ENCODE measurements at places on chromosomes 5 and 9.
A peak's percentile ranks its signal among the peaks of the same experiment; 100 is the strongest.

DNA sequence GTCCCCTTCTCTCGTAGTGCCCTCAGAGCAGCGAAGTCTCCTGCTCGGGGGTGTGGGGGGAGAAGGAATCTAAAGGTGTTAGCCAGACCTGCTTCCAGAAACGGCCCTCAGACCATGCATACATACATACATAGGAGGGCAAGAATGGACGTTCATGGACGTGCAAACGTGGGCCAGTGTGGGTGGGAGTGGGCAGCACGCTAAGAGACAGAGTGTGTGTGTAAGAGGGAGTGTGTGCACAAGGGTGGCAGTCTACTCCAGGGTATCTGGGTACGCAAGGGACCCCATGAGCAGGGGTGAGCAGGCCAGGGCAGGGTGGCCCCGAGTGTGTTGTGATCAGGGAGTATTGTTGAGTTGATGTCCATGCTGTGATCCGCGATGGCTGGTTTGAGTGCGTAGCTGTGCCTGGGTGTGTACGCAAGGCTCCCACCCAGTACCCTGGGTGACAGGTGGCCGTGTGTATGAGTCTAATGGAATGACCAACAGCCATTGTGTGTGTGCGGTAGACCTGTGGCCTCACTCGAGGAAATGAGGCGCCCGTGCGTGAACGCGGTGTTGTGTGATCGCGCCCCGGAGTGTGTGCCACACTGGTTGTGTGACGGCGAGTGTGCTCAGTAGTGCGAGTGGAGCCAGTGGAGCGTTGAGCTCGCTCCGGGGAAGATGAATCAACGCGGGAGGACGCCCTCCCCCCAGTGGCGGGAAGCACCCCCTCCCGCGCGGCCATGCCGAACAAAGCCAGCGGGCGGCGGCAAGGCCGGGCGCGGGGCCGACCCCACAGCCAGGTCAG lies 826 bp downstream of the GPRIN1 start:
- no peak for DNase-seq

- no peak for DNase-seq
These were observed 2.9 kb downstream of the UIMC1 start for GRCh38 chr5:177003649-177004048.

DNA sequence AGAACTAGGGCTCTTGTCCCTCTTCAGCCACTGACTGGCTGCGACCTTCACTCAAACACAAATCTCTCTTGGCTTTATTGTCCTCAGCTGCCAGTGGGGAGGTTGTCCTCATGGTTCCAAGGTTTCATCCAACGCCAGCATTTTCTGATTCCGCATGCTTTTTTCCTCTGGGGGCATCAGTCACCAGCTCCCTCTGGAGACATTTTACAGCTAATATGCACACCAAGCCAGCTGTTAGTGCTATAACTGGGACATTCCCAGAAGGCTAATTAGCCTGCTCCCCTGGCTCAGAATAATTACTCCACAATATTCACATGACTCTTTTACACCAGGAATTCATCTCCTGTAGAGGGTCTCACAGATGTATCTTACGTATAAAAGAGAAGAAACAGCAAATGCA lies 193.6 kb upstream of the ANKRD55 start:
- no peak for DNase-seq

GRCh38 chr9:135039916-135040645 lies 47.4 kb upstream of the OLFM1 start:
- no peak for DNase-seq

- no peak for DNase-seq
These were observed 132.2 kb downstream of the RXRA start for GRCh38 chr9:134458207-134459108.

DNA sequence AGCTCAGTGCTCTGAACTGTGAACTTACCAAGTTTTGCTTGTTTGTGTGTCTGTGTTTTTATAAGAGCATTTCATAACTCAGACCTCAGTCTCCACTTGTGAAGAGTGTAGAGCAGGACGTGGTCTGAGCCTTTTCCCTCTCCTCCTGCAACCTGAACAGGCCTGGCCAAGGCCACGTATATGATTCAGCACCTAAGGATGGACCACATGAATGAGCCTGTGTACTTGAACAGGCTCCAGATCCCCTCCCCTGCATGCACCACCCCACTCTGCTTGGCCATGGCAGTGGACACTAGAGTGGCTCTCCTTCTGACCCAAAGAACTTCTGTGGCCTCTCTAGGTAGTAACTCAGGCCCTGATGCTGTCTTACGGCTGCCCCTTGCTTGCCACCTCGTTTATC lies 125.9 kb upstream of the FSTL4 start:
- DNase-seq = no peak

GRCh38 chr5:103590221-103590620 lies 27.6 kb upstream of the NUDT12 start:
- no peak for DNase-seq

DNA sequence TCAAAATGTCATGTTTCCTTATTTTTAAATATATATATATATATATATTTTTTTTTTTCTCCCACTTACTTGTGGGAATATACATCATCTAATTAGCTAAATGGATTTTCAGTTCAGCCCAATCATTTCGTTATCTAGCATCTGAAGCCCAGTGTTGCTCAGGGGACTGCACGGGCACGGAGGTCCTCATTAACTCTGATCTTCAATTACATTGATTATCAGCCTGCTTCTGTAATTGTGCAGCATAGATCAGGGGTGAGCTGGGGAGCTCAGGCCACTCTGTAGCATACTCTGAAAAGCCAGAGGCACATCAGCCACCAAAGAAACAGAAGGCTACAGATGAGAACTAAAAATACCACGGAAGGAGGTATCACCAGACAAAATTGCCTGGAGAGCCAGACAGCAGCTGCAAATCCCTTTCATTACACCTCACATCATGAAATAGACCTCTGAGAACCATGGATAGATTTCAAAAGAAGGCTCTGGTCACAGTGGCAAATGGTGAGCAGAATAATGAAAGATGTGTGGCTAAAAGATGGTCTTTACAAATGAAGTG lies 326.4 kb downstream of the TRIM32 start:
- no peak for DNase-seq

- DNase-seq = no peak
These were observed 33.5 kb upstream of the FST start for GRCh38 chr5:53446908-53447307.

- DNase-seq = peak; percentile 47
These were observed 99.6 kb upstream of the TAF11L2 start for GRCh38 chr5:17398431-17398830.

DNA sequence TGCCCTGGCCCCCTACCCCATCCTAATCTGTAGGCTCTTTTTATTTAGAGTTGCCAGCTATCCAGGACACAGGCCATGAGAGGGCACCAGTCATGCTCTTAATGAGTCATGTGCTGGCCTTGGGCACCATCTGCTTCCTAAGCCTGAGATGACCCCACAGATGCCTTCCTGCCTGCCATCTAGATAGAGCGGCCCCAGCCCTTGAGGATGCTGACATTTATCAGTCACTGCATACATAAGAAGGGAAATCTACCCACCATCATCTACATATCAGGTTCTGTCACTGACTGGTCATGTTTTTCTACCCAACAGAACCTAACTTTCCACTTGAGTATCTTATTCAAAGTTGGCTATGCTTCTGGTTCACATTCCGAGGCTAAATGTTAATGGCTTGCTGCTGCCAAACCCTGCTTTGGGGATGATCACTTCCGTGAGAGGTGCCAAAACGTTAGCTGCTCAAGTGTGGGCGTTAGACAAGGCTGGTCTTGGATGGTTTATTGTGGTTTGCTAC lies 49.9 kb upstream of the TTC23L start:
- DNase-seq = no peak

DNA sequence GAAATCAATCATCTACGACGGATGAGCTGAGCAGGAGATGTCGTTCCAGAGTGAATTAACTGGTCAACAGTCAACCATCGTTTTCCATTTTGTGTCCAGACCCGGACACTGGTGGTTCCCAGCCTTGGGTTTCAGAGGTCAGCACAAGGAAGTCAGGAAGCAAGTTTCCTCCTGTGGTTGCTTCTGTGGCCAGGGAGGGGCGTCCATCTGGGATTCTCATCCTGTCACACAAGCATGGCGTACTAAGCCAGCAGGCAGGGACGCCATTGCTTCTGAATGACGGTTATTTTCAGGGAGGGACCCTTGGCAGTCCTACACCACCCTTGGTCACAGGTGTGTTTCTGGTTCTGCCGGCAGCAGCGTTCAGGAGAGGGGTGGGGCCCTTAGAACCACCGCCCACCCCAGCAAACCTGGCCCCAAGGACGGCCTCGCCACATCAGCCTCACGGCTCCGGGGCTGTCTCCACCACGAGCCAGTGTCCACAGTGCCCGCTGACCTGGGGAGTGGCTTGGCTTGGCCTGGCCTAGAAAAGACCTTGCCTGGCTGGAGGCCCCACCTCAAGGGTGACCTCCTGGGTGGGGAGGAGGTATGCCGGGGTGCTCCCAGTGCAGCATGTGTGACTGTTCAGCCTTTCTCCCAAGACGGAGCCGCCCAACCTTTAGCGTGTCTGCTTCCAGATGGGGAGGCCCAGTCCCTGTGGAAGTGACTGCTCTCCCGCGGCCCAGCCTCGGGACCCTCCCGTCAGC lies 25.2 kb downstream of the NDUFS6 start:
- no peak for DNase-seq

- DNase-seq = no peak
These were observed 12.6 kb downstream of the AUH start for GRCh38 chr9:91349115-91349555.

- no peak for DNase-seq
These were observed 937 bp upstream of the MACROH2A1 start for GRCh38 chr5:135399794-135400542.

GRCh38 chr5:67082941-67083340 lies 113.7 kb downstream of the CD180 start:
- peak; percentile 34 for DNase-seq

GRCh38 chr5:120146787-120147186 lies 317.3 kb upstream of the PRR16 start:
- DNase-seq = no peak

- DNase-seq = no peak
These were observed 4.3 kb upstream of the IL13 start for GRCh38 chr5:132653716-132654115.

GRCh38 chr9:137878146-137878941 lies 762 bp downstream of the CACNA1B start:
- peak; percentile 0 for DNase-seq

- DNase-seq = no peak
These were observed 3.9 kb upstream of the RABL6 start for GRCh38 chr9:136803551-136804508.

DNA sequence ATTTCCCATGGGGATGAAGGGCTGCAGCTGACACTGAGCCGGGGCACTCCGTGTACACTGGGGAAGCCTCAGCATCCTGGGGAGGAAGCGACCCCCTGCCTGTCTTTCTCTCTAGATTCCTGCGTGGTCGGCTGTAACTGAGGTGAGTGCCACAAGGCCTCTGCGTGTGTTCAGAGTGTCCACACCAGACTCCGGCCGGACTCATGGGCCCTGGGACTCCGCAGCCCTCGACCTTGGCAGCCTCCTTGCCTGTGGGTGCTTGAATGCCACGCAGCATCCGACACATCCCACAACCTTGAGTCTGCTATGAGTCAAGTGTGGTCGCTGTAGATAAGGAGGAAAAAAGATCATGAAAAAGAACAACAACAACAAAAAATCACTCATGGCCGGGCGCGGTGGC lies 23.4 kb downstream of the PAEP start:
- no peak for DNase-seq

GRCh38 chr9:127316586-127317323 lies 52.2 kb downstream of the GARNL3 start:
- no peak for DNase-seq

GRCh38 chr9:38001430-38001829 lies 67.6 kb downstream of the SHB start:
- DNase-seq = no peak

- DNase-seq = no peak
These were observed 77.4 kb upstream of the PIP5K1B start for GRCh38 chr9:68627594-68627993.

DNA sequence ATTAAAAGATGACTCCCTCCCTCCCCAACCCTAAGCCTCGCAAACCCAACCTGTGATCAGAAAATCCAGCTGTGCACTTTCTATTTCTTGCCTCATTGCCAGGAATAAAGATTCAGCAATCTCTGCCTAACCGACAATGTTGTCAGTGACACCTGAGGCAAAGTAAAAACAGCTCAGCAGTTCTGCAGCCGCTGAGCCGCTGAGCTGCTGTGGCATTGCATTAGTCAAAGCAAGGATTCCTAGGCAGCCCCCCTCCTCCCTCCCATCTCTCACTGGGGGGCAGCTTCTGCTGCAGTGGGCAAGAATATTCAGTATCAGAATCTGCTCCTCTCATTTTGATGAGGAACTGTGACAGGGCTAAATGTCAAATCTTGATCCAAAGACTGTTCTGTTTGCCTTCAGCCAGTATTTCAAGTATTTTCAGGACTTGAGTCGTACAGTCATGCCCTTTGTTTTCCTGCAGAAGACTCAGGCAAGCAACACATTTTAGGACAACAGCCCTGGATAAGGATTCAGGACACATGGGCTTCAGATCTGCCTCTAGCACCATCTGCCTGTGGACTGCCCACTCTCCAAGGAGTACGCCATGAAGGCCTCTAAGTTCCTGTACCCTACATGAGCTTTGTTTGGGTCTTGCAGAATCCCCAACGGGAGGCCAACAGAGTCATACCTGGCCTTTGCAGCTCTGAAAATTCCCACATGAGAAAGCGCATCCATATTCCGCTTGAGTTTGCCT lies 41.1 kb upstream of the DAP start:
- DNase-seq = no peak

GRCh38 chr5:204966-205670 lies 12.8 kb downstream of the CCDC127 start:
- no peak for DNase-seq

- DNase-seq = no peak
These were observed 1.2 kb downstream of the DUSP1 start for GRCh38 chr5:172769616-172770373.

- no peak for DNase-seq
These were observed 247.2 kb downstream of the NTRK2 start for GRCh38 chr9:84916769-84917168.

DNA sequence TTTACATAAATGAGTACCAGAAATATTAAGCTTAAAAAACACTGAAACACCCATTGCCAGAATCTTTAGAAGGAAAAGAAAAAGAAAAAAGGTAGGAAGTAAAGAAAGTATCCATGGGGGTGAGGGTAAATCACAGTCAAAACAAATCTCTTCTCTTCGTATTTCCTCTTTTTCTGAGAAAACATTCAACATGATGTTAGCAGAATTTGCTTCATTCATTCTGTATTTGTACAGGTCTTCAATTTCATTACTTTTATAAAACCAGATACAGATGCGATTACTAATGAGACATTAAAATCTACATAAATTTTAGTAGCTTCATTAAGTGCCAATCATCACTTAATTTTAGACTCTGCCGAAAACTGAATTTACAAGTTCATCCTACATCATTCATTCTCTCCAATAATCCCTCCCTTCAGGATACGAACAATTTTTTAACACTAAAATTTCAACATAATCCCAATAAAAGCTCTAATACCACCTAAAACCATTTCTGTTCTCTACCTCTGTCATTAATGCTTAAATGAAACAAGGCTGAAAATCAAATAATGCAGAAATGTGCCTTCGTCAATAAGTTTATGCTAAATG lies 7.0 kb downstream of the NR3C1 start:
- DNase-seq = no peak
